ENCODE measurements at places on chromosomes 3 and 15.

DNA sequence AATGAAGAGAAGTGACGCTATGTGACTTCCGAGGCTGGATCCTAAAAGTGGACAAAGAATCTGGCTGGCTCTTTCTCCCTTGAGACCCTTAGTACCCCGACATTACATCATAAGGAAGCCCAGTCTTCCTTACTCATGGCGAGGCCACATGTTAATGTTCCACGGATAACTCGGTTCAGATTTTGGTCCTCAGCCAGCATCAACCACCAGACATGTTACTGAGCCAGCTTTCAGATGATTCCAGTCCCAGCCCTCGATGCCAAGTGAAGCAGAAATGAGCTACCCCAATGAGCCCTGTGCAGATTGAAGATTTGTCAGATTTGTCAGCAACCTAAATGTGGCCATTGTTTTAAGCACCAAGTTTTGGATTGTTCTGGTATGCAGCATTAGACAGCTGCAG, 46.6 kb downstream of the SLCO2A1 start:
- DNase-seq: no peak

DNA sequence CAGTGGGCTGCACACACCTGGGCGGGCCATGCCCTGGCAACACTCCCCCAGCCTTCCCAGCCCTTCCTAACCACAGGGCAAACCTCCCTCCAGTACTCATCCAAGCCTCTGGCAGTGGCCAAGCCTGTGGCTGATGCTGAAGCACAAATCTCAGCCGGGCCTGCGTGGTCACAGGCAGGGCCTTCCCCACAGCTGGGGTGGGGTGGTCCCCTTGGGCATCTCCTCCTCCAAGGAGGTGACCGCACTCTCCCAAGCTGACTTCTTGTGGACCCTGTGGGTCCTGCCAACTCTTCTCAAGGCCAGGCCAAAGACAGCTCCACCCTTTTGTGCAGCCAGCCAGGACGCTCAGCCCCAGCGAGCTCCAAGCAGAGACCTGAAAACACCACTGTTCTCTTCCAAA, 21.4 kb downstream of the GRAMD2A start:
- no peak for DNase-seq

GRCh38 chr15:42119446-42119760, 25.0 kb upstream of the PLA2G4D start:
- no peak for DNase-seq

DNA sequence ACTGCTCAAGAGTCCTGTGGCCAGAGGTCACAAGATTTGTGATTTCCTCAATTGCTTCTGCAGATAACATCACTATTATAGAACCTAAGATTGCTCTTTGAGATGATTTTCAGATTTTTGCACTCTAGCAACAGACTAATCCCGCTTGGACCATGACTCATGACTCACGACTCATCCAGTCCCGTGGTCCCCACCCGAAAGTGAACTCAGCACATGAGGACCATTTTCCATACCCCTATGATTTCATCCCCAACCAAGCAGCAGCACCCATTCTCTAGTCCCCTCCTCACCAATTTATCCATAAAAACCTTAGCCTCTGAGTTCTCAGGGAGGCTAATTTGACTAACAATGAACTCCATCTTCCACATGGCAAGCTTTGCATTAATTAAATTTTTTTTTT, 106.3 kb upstream of the ALCAM start:
- DNase-seq: no peak

DNA sequence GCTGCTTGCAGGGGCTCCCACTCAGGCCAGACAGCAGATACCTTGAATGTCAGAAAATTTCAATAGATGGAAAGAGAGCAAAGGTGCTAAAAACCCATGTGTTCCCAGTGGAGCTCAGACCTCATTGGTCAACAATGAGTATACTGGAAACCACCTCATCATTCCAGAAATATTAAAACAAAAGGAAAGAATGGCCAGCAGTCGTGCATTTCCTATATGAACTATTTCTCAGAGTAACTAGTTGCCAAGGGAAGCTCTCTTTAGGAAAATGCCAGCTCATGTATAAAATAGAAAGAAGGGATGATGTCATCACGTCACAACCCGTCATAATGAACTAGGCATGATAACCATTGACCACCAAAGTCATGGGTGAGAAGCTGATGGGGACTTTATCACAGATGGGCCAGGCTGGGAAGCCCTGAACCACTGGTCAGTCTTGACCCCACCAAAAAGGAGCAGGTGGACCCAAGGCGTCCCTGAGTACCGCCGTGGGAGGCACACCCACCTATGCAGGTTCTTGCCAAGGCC, 17.5 kb downstream of the DNAJB8 start:
- DNase-seq: no peak

All from NCI-H345 (cell line).